ENCODE measurements at places on chromosomes 1 and 21.

GRCh38 chr21:42263591-42264131 is 44.7 kb downstream of the ABCG1 start:
- DNase-seq = no peak

GRCh38 chr1:12745992-12746323 is at the start of gene CFAP107:
TSS of gene CFAP107 (plus strand) at chr1:12746200. CDS start at chr1:12746431, 231 bp downstream.
- DNase-seq = no peak

DNA sequence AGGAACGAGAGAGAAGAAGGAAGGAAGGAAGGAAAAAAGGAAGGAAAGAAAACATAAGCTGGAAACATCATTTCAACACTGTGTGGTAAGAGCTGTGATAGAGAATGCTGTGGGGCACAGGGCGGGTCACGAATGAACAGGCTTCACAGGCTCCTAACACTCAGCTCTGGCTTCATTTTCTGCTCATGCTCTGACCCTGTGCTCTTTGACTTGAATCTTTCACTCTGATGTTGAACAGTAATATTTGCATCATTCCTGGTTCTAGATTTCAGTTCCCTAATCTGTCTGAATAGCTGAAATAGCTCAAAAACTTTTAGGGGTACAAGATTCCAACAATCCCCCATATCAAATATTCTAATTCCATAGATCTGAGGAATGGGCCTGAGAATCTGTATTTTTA is 207.3 kb downstream of the LHX8 start:
- no peak for DNase-seq

DNA sequence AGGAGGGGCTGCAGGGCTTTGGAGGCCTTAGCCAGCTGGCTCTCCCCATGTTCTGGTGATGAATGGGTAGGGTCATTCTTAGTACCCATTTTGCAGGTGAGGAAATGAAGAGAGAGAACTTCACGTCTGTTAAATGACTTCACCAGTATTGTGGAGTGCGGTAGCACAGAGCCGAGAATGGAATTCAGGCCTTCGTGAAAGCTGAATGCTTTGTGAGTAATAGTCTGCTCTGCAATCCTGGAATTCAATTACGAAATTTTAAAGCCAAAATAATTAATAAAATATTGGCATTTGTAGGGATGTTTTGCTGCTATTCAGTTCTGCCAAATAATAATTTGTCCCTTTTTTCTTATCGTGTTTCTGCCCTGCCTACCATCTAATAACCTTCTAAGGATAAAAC is 197.7 kb downstream of the GREM2 start:
- no peak for DNase-seq

- no peak for DNase-seq
Observed at GRCh38 chr21:37765221-37765900, 150.9 kb downstream of the KCNJ6 start.

DNA sequence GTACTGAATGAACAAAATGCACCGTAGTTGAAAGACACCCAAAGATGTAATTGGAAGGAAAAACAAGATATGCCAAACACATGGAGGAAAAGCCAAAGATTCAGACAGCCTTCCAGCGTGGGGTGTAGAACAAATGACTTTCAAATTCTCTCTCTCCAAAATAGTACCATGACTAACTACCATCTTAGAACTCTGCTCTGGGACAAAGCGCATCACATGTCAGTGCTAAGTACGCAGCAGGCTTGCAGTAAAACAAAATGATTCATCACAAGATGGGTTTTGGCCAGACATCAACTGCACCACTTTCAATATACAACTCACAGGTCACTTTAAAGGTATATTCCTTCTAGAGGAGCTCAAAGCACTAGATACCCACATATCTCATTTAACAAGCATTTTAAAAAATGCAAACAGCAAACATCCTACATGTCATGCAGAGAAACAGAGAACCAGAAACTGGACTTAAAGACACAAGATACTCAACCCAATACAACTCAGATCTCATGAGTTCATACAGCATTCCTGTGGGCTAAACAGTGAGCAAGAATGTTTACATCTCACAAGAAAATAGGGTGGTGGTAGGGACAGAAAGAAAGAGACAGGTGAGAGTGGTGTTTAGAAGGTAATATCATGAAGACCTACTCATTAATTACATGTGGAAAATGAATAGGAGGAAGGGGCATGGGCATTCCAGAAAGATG is 75.7 kb downstream of the BCAR3 start:
- DNase-seq = no peak

- no peak for DNase-seq
Observed at GRCh38 chr1:83086346-83086745, 912.6 kb downstream of the TTLL7 start.

DNA sequence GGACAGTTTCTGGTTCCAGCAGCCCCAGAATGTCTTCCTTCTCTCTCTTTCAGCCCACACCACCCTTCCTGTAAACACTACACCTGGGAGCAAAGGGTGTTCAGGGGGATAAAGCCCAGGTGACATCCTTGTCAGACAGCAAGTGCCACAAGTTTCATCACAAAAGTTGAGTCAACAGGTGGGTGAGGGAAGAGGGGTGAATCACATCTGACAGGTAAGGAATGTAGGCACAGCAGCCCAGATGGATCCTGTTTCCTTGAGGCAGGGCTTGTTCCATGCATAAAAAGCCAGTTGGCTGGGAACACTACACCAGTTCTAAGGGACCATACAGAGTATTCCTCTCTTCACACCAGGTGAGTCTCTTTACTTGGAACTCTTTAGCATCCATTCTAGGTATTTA is at the start of gene SPRR1B:
Gene SPRR1B, plus strand, starts transcription at position 309 of the 400 bp plus-strand sequence. CDS start 1,143 bp downstream, outside the sequence.
- no peak for DNase-seq

GRCh38 chr1:92026806-92027205 is 3.0 kb upstream of the EPHX4 start:
- DNase-seq = no peak

- DNase-seq = no peak
Observed at GRCh38 chr21:37424396-37424795, 57.8 kb downstream of the DYRK1A start.

GRCh38 chr1:84960371-84960770 is 36.5 kb downstream of the MCOLN2 start:
- no peak for DNase-seq
